Stimulated activated CD4-positive, alpha-beta T cell treated with anti-CD3 and anti-CD28 coated beads, Interleukin-1b, Interleukin-23, amount 100 ng/mL, for 24 hours (primary cell): ENCODE measurements at places on chromosomes 4 and X.
A peak's percentile ranks its signal among the peaks of the same experiment; 100 is the strongest.

- no peak for DNase-seq
Measured at GRCh38 chr4:5713861-5714260, 2.9 kb downstream of the EVC start.

DNA sequence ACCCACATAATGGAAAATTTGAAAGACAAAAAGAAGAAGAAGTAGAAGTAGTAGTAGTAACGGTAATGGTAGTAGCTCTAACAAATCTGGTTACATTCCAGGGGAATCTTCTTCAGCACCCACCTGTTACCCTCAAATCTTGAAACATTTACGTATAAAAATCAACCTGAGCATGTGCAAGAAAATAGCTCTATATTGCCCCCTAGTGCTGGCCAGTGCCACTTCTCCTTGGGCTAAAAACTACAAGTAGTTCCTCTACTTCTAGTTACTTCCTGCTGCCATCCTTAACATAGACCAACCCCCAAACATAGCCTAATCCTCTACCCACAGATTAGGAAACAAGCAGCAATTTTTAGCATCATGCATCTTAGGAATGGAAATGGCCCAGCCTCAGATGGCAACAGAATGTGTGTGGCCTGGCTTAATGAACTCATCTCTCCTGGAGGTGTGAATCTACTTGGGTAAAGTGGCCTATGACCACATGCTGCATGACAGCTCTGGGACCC is 3.1 kb downstream of the PDGFC start:
- no peak for DNase-seq

GRCh38 chr4:116870686-116871085 is 214.7 kb downstream of the TRAM1L1 start:
- DNase-seq: no peak

- DNase-seq: no peak
Measured at GRCh38 chr4:113882668-113883067, 96.8 kb downstream of the ARSJ start.

DNA sequence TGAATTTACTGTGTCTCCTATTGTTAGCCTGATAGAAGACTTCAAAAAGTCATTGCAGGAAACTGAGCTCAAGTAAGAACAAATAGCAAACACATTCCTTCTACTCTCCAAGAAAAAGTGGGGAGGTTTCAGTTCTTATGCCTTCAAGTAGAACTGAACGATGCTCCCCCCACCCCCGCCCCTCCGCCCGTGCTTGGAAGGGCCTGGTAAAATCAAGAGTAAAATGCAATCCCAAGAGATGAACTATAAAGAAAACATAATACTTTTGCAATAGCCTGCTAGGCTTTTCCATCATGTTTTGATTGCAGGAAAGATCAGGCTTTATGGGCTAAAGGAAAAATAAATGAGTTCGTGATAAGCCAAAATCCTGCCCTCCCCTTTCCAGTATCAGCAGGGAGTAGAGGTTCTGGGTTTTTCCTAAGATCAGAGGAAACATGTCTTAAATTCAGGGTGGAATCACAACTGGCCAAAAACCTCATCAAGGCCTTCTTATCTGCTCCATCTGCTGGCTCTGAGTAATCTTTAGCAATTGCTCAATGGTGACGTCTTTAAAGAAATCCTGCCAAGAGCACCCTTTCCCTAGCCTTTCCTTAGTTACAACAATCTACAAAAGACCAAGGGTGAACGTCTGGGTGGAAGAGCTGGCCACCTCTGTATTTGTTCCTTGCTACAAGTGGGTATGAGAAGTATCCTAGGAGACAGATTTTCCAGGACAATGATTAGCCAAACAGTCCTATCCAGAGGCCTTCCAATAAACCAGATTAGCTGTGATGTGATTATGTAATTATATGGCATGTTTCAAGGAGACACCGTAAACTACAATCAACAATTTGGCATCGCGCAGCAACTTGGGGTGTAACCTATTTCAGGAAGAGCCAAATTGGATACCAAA is 66.3 kb upstream of the FAM9C start:
- no peak for DNase-seq

DNA sequence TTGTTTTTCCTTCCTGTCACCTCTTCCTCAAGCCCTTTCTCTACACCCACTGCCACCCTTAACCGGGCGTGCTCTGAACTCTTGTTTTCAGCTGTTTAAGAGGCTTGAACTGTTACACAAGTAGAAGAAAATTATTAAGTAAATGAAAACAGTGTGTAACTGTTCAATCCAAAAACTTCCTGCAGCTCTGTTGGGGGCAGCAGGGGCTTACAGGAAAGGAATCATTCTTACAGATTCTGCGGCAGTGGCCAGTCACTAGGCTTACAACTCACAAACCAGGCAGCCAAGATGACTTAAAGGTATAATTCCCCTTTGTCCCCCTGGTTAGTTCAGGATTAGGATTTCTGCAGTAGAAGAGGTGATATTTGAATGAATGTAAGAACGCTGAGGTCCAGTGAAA is 70.2 kb upstream of the ETNPPL start:
- no peak for DNase-seq

GRCh38 chr4:40058854-40059253 is 2.2 kb downstream of the N4BP2 start:
- no peak for DNase-seq

- no peak for DNase-seq
Measured at GRCh38 chr4:150710770-150711375, 128.9 kb downstream of the MAB21L2 start.

- DNase-seq: no peak
Measured at GRCh38 chr4:7557456-7557855, 122.7 kb upstream of the PSAPL1 start.

- no peak for DNase-seq
Measured at GRCh38 chr4:17667253-17667652, 52.8 kb downstream of the MED28 start.

DNA sequence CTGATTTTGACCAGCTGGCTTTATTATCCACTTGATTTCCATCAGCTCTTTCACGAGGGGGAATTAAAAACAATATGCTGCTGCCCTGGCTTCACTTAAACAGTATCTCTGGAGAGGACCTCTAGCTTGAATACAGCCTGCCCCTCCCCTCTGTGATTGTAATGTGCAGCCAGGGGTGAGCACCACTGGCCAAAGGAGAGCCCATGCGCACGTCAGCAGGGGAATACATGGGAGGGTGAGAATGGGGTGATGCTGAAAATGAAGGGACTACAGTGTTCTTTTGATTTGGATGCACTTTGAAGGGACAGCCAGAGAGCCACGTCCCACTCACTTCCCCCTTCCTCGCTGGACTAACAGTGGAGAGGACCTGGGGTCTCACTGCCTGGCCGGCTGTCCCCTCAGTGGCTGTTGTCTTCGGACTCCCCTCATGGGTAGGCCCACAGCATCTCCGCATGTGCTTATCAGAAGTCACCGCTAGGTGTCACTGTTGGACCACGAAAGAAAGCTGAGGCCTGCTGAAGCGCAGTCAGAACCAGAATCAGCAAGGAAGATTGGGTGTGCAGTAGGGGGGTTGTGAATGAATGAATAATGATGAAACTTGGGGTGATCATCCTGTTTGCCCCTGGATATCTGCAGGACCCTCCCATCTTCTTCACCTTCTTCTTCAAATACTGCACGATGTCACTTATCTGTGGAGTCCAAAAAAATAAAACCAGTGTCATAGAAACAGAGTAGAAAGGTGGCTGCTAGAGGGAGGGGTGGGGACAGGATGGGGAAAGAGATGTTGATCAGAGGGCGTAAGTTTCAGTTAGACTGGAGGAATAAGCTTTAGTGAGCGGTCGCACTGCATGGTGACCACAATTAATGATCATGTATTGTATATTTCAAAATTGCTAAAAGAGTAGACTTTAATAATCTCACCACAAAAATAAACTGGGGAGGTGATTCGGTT is 32.8 kb downstream of the CLCN4 start:
- peak; percentile 81 for DNase-seq

DNA sequence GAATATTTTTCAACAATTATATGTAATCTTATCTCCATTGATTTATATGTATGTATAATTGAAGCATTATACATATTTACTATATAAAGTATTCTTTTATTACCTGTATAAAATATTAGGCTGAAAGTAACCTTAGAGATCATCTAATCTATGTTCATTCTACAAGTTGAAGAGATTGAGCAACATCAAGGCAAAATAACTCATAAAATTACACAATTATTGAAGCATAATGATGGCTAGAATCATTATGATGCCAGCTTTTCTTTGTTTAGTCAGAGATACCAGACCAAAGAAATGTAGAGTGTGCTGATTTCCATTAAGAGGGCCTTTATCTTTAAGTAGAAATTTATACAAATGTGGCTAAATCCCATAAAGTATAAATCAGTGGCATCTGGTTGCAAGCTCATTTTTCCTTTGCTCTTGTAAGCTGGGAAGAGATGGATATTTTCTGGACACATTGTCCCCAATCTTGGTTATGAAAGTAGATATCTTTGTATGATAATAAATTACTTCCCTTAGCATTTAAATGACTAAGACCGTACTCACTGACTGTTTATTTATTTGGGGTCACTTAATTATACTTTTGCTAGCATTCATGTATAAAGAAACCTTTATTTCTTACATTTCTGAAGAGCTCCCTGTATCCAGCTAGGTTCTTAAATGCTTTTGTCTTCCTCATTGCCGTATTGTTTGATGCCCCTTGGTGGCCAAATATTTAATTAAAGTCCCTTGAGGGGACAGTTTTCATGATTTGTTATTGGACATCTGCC is 339.8 kb downstream of the PCDH7 start:
- no peak for DNase-seq

DNA sequence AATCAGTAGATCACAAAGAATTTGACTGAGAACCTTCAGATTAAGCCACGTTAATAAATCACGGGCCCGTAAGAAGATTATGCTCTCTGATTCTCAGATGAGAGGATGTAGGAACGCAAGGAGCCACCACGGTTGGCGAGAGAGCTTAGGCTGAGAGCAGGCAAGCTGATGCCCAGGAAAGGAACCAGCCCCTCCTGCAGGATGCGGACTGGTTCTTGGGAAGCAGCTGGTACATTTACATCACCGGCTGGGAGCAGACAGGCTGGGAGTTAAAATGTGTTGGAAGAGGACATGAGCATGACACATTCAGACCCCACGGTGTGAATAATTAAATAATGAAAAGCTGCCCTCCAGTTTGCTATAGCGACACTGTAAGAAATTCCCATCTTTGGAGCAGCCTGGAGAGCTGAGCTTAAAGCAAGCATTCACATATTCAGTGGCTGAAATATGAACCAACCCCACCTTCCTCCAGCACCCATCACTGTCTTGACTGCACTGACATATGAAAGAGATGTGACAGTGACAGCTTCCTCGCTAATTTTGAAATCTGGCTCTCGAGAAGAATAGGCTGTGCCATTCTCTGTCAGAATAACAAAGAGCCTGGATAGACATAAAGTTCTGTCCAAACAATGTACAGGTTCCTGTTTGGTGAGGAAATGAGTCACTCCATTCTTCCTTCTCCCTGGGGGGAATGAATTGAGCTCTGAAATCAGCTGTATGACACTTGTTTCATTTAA is 33.1 kb downstream of the LNX1 start:
- no peak for DNase-seq

GRCh38 chr4:118983293-118983692 is 94.6 kb downstream of the SYNPO2 start:
- no peak for DNase-seq

DNA sequence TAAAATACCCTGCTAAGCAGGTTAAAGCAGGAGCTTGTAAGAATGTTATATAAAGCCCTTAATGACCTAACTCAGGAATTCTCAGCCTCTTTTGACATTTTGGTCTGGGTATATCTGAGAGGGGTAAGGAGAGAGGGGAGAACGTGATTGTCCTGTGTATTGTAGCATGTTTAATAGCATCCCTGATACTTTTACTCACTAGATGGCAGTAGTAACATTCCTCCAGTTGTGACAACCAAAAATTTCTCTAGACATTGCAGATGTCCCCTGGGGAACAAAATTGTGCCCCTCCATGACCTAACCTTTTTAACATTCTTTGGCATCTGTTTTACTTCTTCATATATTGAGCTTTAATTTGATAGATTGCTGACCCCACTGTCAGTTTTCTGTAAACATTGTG is 17.9 kb downstream of the SMARCA5 start:
- DNase-seq: no peak

- DNase-seq: no peak
Measured at GRCh38 chr4:139528377-139529005, 27.5 kb downstream of the SETD7 start.

DNA sequence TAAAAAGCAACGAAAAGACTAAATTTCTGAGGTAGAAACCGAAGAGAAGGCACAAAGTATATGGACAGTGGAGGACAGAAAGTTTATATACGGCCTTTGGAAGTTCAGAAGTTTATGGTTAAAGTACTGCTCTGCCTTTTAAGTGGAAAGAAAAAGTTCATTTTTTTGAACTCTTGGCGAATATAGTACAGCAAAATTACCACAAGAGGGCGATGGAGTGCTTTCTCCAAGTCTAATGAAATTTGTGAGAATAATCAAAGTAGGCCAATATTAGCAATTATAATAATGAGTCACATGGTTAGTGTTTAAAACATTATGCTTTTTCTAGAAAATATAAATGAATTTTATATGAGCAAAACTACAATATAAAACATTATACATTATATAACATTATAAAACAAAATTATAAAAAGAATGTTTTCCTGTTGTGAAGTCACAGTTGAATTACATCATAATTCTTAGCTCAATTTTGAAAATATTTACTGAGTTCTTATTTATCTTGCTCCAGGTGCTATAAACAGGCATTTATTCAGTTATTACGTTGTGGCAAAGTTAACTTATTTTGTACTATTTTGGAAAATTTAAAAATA is 136.2 kb upstream of the BMPR1B start:
- DNase-seq: no peak

- no peak for DNase-seq
Measured at GRCh38 chrX:17798921-17799320, 61.6 kb downstream of the SCML1 start.

- no peak for DNase-seq
Measured at GRCh38 chr4:150098214-150098613, 20.0 kb downstream of the DCLK2 start.
